ENCODE measurements at places on chromosomes 1 and 21.
A peak's percentile ranks its signal among the peaks of the same experiment; 100 is the strongest.

GRCh38 chr1:47226839-47227215, 5.2 kb downstream of the TAL1 start:
- no peak for DNase-seq

- no peak for DNase-seq
Measured at GRCh38 chr1:25528881-25529517, 14.4 kb upstream of the LDLRAP1 start.

- no peak for DNase-seq
Measured at GRCh38 chr1:61102621-61103020, 20.3 kb downstream of the NFIA start.

- no peak for DNase-seq
Measured at GRCh38 chr1:68409426-68409825, 40.3 kb downstream of the RPE65 start.

GRCh38 chr1:210246447-210246846, 13.9 kb downstream of the SERTAD4 start:
- peak; percentile 40 for DNase-seq

GRCh38 chr1:33363021-33363420, 42.1 kb upstream of the A3GALT2 start:
- no peak for DNase-seq

DNA sequence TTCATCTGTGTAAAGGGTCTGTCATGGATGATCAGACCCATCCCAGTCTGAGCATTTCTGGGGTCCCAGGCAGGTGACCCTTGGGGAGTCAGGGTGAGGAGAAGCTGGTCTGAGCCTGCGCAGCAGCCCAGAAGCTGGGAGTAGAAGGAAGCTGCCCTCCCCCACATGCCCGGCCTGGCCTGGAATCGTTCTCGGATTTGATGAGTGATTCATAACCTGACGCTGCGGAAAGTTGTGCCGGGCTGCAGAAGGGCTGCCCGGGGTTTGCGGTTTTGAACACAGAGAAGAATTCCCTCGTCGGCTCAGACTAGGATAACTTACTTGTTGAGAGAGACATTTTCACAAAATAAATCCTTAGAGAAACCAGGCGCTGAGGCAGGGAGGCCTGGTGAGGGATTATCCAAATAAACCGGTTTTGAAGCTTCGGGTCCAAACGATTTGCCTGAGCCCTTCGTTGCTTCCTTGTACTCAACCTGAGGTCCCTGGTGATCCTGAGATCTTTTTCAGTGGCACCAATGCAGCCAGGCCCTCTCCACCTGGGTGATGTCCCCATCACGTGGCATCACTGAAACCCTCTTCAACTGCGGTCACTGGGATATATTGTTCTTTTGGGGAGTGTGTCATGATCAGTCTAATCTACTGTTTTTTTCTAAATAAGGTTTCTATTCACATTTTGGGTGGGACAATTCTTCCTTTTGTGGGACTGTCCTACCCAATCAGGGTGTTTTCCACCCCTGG, 29.2 kb downstream of the EPHB2 start:
- DNase-seq = peak; percentile 97

- no peak for DNase-seq
Measured at GRCh38 chr1:11169202-11169601, 20.0 kb upstream of the ANGPTL7 start.

DNA sequence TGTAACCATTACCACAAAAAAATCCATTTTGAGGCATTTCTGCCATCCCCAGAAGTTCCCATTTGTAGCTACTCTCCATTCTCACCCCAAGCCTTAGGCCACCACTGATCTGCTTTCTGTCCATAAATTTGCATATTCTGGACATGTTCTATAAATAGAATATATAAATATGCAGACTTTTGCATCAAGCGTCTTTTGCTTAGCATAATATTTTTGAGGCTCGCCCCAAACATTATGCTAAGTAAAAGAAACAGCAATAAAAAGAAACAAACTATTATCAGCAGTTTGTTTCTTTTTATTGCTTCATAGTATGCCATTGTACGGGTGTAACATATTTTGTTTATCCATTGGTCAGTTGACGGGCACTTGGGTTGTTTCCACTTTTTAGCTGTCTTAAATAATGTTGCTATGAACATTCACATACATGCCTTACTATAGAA, 7.9 kb downstream of the TFAP2E start:
- DNase-seq = no peak

DNA sequence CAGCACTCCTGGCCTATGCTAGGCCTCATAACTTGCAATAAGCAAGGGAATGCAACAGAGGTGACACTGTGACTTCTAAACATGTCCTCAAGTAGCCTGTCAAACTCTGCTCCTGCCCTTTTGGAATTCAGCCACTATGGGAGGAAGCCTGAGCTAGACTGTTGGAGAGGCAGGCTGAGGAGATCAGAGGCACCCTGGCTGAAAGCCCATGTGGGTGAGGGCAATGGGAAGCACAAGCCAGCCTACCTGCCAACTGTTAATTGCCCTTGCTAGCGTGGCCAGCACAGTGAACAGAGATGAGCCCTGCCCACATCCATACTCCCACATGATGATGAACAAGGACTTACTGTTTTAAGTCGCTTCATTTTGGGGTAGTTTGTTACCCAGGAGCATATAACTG, 17.7 kb downstream of the GNB1 start:
- DNase-seq = no peak

- DNase-seq = no peak
Measured at GRCh38 chr1:186611156-186611555, 69.1 kb downstream of the PTGS2 start.

GRCh38 chr1:177779166-177779965, 190.5 kb downstream of the SEC16B start:
- DNase-seq = no peak

DNA sequence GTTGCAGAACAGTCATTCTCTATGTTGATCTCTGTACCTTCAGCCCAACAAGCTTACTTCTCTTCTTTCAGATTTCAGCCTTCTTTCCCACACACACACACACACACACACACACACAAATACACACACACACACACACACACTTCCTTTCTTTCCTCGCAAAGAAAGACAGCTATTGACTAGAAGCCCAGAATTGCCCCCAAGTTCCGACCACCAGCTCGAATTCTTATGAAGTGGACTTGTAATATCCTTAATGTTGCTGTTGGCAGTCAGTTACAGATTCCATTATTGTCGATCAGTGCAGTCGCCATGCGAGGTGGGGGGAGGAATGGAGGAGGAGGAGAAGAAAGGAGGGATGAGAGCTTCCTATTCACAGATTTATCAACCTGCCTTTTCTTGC, 125.5 kb downstream of the CLEC20A start:
- DNase-seq = peak; percentile 66

DNA sequence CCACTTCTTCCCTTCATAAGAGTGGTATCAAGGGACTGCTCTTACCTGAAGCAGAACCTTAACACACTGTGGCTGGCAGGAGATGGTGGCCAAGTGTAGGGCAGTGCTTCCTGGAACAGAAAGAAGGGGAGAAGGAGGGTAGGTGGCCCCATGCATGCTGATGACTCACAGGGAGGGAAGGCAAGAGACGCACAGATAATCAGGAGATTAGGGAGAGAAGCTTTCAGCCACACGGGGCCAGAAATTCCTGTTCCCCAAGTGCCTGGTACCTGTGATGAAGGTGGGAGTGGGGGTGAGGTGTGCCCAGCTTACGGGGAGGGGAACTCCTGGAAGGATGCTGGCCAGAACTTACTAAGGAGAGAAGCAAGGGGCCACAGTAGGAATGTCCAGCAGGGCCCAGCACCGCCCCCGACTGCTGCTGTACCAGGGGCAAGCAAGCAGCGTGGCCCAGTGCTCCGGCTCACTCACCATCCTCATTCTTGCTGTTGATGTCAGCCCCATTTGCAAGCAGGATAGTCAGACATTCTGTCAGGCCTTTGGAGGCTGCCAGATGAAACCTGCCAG, 7.7 kb downstream of the ANKRD35 start:
- no peak for DNase-seq

GRCh38 chr1:5950994-5951785, 41.0 kb downstream of the NPHP4 start:
- no peak for DNase-seq

GRCh38 chr1:158126425-158126824, 54.3 kb upstream of the CD1D start:
- DNase-seq = no peak

- DNase-seq = no peak
Measured at GRCh38 chr1:117244971-117245370, 34.2 kb upstream of the VTCN1 start.

DNA sequence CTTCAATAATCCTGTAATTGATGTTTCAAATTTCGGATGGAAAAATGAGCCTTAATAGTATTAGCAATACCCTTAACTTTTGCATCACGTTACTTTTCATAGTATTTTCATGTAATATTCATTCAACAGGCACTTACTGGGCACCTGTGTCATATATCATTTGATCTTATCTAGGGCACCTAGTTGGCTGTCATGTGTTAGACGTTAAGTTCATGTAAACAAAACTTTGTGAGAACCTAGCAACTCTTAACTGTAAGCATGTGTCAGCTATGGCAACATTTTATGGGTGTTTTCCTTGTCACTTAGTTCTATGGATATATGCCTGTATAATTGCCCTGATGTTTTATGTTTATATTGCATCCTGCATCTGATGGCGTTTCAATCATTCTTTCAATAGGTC, 777 bp downstream of the LAMC2 start:
- no peak for DNase-seq

DNA sequence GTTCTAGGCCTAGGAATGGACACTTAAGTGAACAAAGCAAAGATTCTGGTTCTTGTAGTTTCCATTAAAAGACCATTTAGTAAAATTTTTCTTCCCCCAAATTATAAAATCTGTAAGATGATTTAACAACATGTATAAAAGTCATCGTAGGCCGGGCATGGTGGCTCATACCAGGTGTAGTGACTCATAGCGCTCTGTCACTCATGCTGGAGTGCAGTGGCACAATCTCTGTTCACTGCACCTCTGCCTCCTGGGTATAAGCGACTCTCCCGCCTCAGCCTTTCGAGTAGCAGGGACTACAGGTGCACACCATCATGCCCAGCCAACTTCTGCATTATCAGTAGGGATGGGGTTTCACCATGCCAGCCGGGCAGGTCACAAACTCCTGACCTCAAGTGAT, 9.1 kb downstream of the ASPM start:
- DNase-seq = no peak

DNA sequence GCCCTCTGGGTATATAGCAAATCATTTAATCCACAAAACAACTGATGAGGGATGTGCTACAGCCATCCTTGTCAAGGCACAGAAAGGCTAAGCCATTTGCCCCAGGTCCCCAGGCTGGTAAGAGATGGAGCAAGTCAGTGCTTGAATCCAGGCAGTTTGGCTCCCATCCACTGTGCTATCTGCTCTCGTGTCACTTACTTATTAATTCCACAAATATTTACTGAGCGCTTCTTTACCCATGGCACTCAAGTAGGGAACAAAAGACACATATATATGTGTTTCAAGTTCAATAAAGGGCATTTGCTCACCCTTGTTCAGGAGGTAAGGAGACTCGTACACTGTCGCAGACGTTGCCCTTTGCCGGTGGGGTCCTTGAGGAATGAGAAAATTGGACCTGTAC, 38.6 kb upstream of the MPZL1 start:
- no peak for DNase-seq

GRCh38 chr1:40708750-40709099, 17.2 kb downstream of the NFYC start:
- peak; percentile 86 for DNase-seq

DNA sequence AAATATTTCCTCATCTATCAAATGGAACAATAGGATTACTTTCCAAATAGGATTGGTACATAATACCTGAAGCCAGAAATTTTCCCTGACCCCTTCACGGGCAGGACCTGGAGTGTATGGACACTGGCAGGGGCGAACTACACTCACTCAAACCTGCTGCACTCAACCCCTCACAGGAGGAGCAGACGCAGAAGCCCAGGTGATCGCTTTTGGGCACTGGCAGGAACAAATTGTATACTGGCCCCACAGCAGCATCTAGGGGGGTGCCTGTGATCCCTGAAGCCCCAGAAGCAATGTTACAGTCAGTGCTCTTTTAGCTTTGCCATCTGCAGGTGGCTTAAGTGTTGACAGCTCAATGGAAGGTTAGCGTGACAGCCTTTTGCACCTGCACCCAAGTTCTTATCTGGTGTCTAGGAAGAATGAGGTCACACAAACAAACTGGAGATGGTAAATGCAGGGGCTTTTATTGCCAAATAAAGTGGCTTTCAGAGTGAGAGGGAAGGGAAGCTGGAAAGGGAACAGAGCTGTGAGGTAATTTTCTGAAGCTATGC, 199.2 kb upstream of the NEGR1 start:
- DNase-seq = no peak

GRCh38 chr1:87202451-87202850, 126.2 kb upstream of the LMO4 start:
- DNase-seq = no peak

GRCh38 chr1:226863446-226863845, 7.0 kb upstream of the PSEN2 start:
- DNase-seq = peak; percentile 76

GRCh38 chr1:1758692-1759455, 19.4 kb downstream of the NADK start:
- no peak for DNase-seq

- no peak for DNase-seq
Measured at GRCh38 chr1:34128186-34128889, 36.7 kb downstream of the CSMD2 start.

GRCh38 chr1:47725992-47726855, 271.0 kb downstream of the TRABD2B start:
- peak; percentile 60 for DNase-seq

GRCh38 chr1:64651841-64652240, 93.0 kb upstream of the RAVER2 start:
- DNase-seq = no peak

DNA sequence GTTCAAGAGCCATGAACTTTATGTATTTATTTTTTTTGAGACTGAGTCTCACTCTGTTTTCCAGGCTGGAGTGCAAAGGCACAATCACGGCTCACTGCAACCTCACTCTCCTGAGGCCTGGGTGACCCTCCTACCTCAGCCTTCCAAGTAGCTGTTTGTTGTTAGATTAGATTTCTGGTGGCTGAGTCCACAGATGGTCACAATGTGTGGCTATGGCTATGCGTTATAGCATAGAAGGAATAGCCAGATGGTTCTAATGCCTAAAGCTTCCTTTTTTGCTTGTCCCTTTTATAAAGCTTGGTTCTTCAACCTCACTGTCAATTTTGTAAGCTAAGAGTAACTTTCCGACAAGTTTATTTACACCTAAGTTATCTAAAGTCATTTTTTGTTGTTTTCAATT, 62.3 kb upstream of the FMN2 start:
- peak; percentile 30 for DNase-seq

DNA sequence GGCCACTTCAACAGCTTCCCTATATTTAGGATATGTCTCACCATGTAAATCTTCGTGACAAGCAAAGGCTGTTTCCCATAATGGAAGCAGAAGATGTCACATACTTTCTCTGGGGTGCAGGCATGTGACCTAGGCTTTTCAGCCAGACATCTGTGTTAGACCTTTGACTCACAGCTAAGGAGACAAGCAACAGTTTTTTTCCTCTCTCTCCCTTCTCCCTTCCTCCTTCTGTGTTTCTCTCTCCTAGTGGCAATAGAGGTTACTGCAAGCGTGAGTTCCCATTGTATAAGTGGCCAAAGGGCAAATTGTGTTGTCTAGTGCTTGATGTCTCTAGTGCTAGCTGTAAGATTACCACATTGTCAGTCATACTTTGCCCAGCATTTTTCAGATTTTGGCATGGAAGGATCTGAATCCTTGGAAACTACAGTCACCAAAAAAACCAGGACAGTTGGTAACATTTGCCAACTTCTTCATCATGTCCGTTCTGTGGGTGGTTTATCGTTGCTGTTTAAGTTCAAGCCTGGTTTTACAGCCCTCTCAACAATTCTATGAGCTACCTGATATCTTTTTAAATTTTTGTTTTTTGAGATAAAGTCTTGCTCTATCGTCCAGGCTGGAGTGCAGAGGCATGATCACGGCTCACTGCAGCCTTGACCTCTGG, 44.4 kb upstream of the RABGAP1L start:
- DNase-seq = peak; percentile 46

- no peak for DNase-seq
Measured at GRCh38 chr1:9630331-9631111, 21.0 kb upstream of the PIK3CD start.
